Hematopoietic multipotent progenitor cell (in vitro differentiated cells): ENCODE measurements at places on chromosomes 13 and 19. TPM values are rescaled to one million over a fixed set of nuclear protein-coding genes. Genes with fewer than 3 reads are reported as not detected.

KCNRG gene
- 4.0 TPM for total RNA-seq

SERPINE3 gene
- total RNA-seq: under 0.01 TPM

PALM3 gene
- total RNA-seq: not detected

ZNF625 gene
- 5.4 TPM for total RNA-seq

RFPL4AL1 gene
- total RNA-seq: not detected

SPPL2B gene
- 267 TPM for total RNA-seq

ACP4 gene
- not detected for total RNA-seq

MARCHF2 gene
- 103 TPM for total RNA-seq

ACER1 gene
- total RNA-seq: under 0.01 TPM

SIAH3 gene
- 0.54 TPM for total RNA-seq

BRME1 gene
- 2.4 TPM for total RNA-seq

MYCBP2 gene
- 110 TPM for total RNA-seq

IGFL3 gene
- not detected for total RNA-seq

ANKRD24 gene
- total RNA-seq: 0.27 TPM

ZNF446 gene
- 16.2 TPM for total RNA-seq

CEACAM3 gene
- total RNA-seq: 0.27 TPM

TMC4 gene
- total RNA-seq: under 0.01 TPM

PHLDB3 gene
- total RNA-seq: 22.9 TPM

LILRA5 gene
- total RNA-seq: 3.8 TPM

HRC gene
- not detected for total RNA-seq

ZNF98 gene
- 1.3 TPM for total RNA-seq

CGB3 gene
- not detected for total RNA-seq
